ENCODE measurements at places on chromosomes 7 and 10. TPM values are rescaled to one million over a fixed set of nuclear protein-coding genes. Genes with fewer than 3 reads are reported as not detected.

DNA sequence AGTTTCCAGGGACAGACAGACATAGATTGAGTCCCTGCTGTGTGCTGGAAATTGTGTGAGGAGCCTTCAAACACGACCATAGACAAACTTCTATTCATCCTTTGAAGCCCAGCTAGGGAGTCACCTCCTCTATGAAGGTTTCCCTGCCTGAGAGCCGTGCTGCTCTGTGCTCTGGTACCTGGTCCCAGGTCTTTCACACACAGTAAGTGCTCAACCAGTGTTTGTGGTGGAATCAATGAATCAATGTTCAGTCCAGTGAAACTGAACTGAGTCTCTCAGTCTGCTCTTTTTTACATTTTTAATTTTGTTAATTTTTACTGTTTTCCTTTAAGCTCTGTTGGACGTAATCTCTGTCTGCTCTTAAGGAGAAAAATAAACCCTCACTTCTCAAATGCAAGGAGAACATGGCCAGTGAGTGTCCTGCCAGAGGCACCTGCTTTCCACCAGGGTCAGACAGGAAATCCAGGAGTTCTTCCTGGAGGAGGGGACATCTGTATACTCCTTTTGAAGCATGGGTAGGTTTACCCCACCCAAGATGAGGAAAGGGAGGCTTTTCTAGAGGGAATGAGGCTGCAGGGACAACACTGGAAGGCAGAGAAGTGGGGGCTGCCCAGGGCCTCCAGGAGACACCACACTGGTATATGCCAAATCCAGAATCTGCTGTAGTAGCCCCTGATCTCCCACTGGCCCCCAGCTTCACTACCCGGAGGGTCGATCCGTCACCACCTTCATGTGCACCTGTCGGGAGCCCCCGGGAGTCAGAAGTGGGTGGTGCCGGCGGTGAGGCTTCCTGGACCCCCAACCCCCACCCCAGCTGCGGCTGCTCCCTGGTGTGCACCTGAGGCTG is 56.3 kb downstream of the MICALL2 start:
- H3K36me3 ChIP-seq: no peaks in the 10 kb centered on the region
- peaks cover 11% of the 10 kb centered on the region for H3K4me1 ChIP-seq
- H3K27me3 ChIP-seq: peaks cover 43% of the 10 kb centered on the region
- no peak for DNase-seq
- H3K4me3 ChIP-seq: peak overlapping the region; percentile 71

DNA sequence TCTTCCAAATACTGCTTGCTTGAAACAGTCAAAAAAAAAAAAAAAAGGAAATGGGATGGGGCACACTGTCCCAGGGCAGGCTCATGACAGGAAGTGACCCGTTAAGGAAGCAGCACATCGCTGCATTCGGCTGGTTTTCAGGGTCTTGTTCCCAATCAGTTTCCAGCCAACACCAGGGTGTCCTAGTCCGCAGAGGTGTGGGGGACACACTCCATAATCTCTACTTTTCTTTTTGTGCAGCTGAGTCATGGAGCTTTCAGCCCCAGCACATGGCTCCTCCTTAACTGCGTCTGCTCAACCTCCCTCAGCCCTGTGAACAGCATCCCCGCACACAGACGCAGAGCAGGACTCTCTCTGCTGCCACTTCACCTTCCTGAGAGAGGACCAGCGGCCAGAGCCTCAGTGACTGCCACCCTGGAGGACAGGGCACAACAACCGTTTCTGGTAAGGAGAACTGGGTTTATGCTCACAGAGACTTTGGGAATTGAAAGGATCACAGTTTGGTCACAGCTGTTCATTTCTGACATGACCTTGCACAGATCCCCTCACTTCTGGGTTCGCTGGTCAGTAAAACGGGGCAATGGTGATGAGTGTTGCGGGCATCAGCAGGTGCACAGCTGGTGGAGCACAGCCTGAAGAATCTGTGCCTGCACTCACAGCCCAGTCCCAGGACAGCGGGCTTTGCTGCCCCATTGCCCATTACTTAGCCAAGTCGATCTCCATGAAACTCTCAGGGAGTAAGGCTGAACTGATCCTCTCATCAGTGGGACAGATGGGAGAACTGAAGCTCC is at the start of gene GIMAP5:
GIMAP5 (plus strand) TSS at position 154 of the 791 bp plus-strand sequence. CDS start 3,467 bp downstream, outside the sequence.
- H3K4me1 ChIP-seq: peaks cover 5% of the 10 kb centered on the region
- H3K27me3 ChIP-seq: peaks cover 100% of the 10 kb centered on the region
- no peak within 1 kb of the TSS for H3K27ac ChIP-seq
- DNase-seq: no peak
- no peaks in the 10 kb centered on the region for H3K36me3 ChIP-seq

GRCh38 chr10:107430446-107430845 is 265.9 kb upstream of the SORCS1 start:
- no peak overlapping the region for H3K27ac ChIP-seq
- no peak overlapping the region for H3K4me3 ChIP-seq
- no peaks in the 10 kb centered on the region for H3K27me3 ChIP-seq

DNA sequence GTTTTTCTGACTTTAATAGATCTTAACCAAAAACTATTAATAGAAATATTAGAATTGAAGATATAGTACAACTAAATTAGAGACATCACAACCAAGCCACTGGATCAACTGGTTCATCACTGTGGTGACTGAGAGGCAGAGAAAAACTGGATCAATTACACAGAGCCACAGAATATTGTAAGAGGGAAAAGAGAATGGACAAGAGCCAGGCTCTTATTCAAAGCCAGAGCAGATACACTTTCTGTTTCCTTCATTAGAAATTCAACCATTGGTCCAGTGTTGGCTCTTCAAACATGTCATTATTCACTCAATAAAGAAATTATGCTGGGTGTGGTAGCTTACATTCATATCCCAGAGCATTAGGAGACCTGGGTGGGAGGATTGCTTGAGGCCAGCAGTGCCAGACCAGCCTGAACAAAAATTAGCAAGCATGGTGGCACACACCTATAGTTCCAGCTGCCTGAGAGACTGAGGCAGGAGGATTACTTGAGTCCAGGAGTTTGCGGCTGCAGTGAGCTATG is 295.1 kb downstream of the NEBL start:
- no peak overlapping the region for H3K4me3 ChIP-seq
- no peaks in the 10 kb centered on the region for H3K36me3 ChIP-seq
- H3K4me1 ChIP-seq: peaks cover 16% of the 10 kb centered on the region
- H3K27me3 ChIP-seq: no peaks in the 10 kb centered on the region

DNA sequence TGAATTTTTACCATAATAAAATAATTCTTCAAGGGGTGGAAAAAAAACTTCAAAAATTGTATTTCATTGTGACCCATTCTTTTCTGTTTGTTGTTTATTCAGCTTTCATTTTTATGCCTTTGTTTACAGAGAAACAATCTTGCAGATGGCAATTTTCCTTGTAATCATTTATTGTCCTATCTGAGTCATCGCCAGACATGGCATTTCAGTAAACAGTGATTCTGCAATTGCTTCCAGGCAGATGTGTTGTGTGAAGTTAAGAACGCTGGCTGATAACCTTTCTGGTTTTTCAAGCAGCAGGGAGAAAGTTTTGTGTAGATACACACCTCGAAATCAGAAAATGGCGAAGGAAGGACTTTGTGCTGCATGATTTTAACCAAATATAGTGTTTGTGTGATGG is 80.7 kb upstream of the RPA3 start:
- H3K4me1 ChIP-seq: peaks cover 28% of the 10 kb centered on the region
- H3K4me3 ChIP-seq: no peak overlapping the region
- peaks cover 22% of the 10 kb centered on the region for H3K36me3 ChIP-seq
- no peak for DNase-seq

The TMEM229A gene
- 0.27 TPM for total RNA-seq

GRCh38 chr7:786472-787255 is 45.6 kb upstream of the SUN1 start:
- H3K36me3 ChIP-seq: peaks cover 41% of the 10 kb centered on the region
- no peaks in the 10 kb centered on the region for H3K27me3 ChIP-seq
- no peaks in the 10 kb centered on the region for H3K4me1 ChIP-seq
- no peak overlapping the region for H3K4me3 ChIP-seq

- no peak overlapping the region for H3K27ac ChIP-seq
- 0 out of 2 replicates have a peak, but pooled peaks cover 2% of the 10 kb centered on the region for H3K4me1 ChIP-seq
- no peak for DNase-seq
- H3K27me3 ChIP-seq: peaks cover 21% of the 10 kb centered on the region
These were observed 1.4 kb upstream of the VSTM4 start for GRCh38 chr10:49116509-49117375.

GRCh38 chr10:122122493-122122892 is 133.5 kb downstream of the TACC2 start:
- peaks cover 24% of the 10 kb centered on the region for H3K4me1 ChIP-seq
- no peak overlapping the region for H3K4me3 ChIP-seq

- no peak for DNase-seq
- H3K36me3 ChIP-seq: no peaks in the 10 kb centered on the region
- H3K4me1 ChIP-seq: peaks cover 11% of the 10 kb centered on the region
- no peak overlapping the region for H3K27ac ChIP-seq
These were observed 14.3 kb downstream of the CEP41 start for GRCh38 chr7:130426564-130426963.

The GBX1 gene
- total RNA-seq: 0.27 TPM

DNA sequence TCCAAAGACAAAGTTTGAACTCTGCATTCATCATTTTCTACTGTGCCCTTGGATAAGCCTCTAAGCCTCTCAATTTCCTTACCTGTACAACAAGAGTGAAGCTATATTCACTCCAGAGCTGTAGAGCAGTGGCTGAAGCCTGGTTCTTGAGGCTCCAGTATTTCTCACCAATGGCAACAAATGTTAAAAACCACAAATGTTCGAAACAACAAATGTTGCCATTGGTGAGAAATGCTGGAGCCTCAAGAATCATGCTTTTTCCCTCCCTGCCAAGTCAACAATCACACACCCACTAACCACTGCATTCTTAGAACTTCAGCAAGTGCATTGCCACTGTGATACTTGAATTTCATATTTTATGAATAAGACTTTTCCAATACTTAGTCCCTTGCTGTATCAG is 237.9 kb downstream of the TMEM26 start:
- H3K27me3 ChIP-seq: no peaks in the 10 kb centered on the region
- DNase-seq: no peak
- H3K27ac ChIP-seq: no peak overlapping the region
- no peaks in the 10 kb centered on the region for H3K36me3 ChIP-seq
- H3K4me3 ChIP-seq: no peak overlapping the region

DNA sequence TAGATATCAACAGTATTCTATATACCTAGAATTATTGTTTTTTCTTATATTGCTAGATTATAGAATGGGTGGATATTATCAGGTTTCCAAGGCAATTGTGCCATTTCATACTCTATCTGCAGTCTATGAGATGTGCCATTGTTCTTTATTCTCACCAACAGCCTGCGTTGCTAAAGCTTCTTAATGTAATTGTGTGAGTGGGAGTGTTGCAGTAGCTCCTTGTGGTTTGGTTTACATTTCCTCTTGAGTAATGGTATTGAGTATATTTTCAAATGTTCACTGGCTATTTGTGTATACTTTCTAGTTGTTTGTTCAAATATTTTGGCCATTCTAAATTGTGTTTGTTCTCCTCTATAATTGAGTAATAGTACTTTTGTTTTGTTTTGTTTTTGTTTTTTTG is 199.2 kb downstream of the TFEC start:
- no peaks in the 10 kb centered on the region for H3K27me3 ChIP-seq
- no peak overlapping the region for H3K27ac ChIP-seq
- no peaks in the 10 kb centered on the region for H3K36me3 ChIP-seq
- no peak overlapping the region for H3K4me3 ChIP-seq

GRCh38 chr7:16318989-16319915 is 102.1 kb downstream of the CRPPA start:
- H3K4me3 ChIP-seq: no peak overlapping the region
- no peaks in the 10 kb centered on the region for H3K36me3 ChIP-seq
- H3K27ac ChIP-seq: no peak overlapping the region
- no peak for DNase-seq
- H3K4me1 ChIP-seq: no peaks in the 10 kb centered on the region

The ACTL6B gene
- total RNA-seq: 0.99 TPM

GRCh38 chr10:93138113-93138870 is 64.6 kb downstream of the CYP26A1 start:
- no peak overlapping the region for H3K27ac ChIP-seq
- H3K27me3 ChIP-seq: no peaks in the 10 kb centered on the region
- no peak overlapping the region for H3K4me3 ChIP-seq
- DNase-seq: no peak
- no peaks in the 10 kb centered on the region for H3K4me1 ChIP-seq
- no peaks in the 10 kb centered on the region for H3K36me3 ChIP-seq

The GPC2 gene
- total RNA-seq: 63.0 TPM

The CD36 gene
- total RNA-seq: 1.4 TPM

The EBF3 gene
- 1.1 TPM for total RNA-seq

DNA sequence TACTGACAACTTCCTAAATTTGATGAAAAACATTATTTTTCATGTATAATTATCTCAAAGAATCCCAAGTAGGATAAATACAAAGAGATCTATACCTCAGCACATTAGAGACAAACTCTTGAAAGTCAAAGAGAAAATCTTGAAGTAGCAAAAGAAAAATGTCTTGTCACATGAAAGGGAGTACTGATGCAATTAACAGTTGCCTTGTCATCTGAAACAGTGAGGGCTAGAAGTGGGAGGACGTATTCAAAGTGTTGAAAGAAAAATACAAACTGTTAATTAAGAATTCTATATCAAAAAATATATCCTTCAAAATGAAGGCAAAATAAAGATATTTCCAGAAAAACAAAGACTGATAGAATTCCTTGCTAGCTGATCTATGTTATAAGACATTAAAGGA is 35.5 kb upstream of the ARHGAP22 start:
- H3K4me1 ChIP-seq: no peaks in the 10 kb centered on the region
- H3K36me3 ChIP-seq: peaks cover 12% of the 10 kb centered on the region
- H3K27ac ChIP-seq: no peak overlapping the region
- no peak for DNase-seq

- H3K36me3 ChIP-seq: no peaks in the 10 kb centered on the region
- no peak overlapping the region for H3K4me3 ChIP-seq
- H3K27ac ChIP-seq: peak overlapping the region; percentile 62
- DNase-seq: no peak
These were observed 218.4 kb upstream of the PCDH15 start for GRCh38 chr10:55019439-55019838.

GRCh38 chr10:7577579-7577978 is 89.2 kb downstream of the ITIH5 start:
- DNase-seq: no peak
- no peaks in the 10 kb centered on the region for H3K4me1 ChIP-seq
- H3K4me3 ChIP-seq: no peak overlapping the region
- no peaks in the 10 kb centered on the region for H3K36me3 ChIP-seq
- H3K27me3 ChIP-seq: no peaks in the 10 kb centered on the region

The VSIR gene
- 0.74 TPM for total RNA-seq

- H3K27ac ChIP-seq: no peak within 1 kb of the TSS
- no peaks in the 10 kb centered on the region for H3K27me3 ChIP-seq
- no peak for DNase-seq
- no peaks in the 10 kb centered on the region for H3K36me3 ChIP-seq
- no peaks in the 10 kb centered on the region for H3K4me1 ChIP-seq
- no peak within 1 kb of the TSS for H3K4me3 ChIP-seq
These were observed at the start of gene GDF2 for GRCh38 chr10:47322300-47323061. Gene GDF2 (plus strand): TSS chr10:47322454. CDS start chr10:47322669, 215 bp downstream.

All from WTC11 (cell line).